EH (cell line): ENCODE measurements at places on chromosomes 3 and 15.
A peak's percentile ranks its signal among the peaks of the same experiment; 100 is the strongest.

- DNase-seq = peak; percentile 74
Measured at GRCh38 chr15:66994927-66995656, 70.3 kb upstream of the SMAD3 start.

- peak; percentile 16 for DNase-seq
Measured at GRCh38 chr3:61530355-61530754, 31.0 kb upstream of the PTPRG start.

GRCh38 chr3:97991293-97991682 lies 19.1 kb upstream of the RIOX2 start:
- DNase-seq = no peak

GRCh38 chr3:127988770-127989557 lies 63.3 kb upstream of the SEC61A1 start:
- peak; percentile 47 for DNase-seq

DNA sequence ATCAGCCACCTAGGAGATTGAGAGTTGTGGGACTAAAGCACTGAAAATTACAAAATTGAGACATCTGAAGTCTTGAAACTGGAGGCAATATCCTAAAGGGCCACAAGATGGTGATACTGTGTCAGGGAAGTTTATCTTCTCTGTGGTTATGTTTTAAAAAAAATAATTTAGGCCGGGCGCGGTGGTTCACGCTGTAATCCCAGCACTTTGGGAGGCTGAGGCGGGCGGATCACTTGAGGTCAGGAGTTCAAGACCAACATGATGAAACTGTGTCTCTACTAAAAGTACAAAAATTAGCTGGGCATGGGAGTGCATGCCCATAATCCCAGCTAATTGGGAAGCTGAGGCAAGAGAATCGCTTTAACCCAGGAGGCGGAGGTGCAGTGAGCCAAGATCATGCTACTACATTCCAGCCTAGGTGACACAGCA lies 17.9 kb upstream of the NIT2 start:
- DNase-seq = peak; percentile 68

- DNase-seq = peak; percentile 87
Measured at GRCh38 chr3:170233530-170233929, 11.3 kb downstream of the PRKCI start.

- DNase-seq = no peak
Measured at GRCh38 chr3:32423956-32424557, 32.4 kb downstream of the CMTM7 start.

GRCh38 chr15:56672721-56673120 lies 60.6 kb downstream of the ZNF280D start:
- peak; percentile 72 for DNase-seq

DNA sequence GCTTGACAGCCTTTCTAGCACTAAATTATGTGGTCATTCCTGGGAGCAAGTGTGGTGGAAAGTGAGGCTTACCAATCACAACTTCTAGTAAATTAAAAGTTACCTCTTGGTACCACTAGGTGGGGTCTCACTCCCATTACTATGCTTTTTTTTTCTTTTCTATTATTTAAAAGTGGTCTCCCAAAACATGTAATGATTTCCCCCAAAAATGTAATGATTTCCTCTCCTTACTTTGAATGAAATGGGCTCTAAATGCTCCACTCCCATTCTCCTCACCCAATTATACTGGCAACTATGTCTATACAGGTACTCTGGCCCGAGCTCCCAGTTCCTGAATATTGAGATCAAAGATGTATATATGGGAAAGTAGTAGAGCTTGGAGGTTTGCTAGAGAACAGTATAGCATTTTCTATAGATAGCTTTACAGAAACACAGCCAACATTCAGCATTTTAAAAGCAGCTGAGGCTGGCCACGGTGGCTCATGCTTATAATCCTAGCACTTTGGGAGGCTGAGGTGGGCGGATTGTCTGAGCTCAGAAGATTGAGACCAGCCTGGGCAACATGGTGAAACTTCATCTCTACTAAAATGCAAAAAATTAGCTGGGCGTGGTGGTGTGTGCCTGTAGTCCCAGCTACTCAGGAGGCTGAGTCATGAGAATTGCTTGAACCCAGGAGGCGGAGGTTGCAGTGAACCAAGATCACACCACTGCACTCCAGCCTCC lies 70.9 kb downstream of the DCUN1D1 start:
- peak; percentile 41 for DNase-seq

- peak; percentile 63 for DNase-seq
Measured at GRCh38 chr3:31008994-31009393, 114.5 kb upstream of the GADL1 start.

- DNase-seq = peak; percentile 48
Measured at GRCh38 chr3:142977399-142977728, 13.9 kb upstream of the PAQR9 start.

DNA sequence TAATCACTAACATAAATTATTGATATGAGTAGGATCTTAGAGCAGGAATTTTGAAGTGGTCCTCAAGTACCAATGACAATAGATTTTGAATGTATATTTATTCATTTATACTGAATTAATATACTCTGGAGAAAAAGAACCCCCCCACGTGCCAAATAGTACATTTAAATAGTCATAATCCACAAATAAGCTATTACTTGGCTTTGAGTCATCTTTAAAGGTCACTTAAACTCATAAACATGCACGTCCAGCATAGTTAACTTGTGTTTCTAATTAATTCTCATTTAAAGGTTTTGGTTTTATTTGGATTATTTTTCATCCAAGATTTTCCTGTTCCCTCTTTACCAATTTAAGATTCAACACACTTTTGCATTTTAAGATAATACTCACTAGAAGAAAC lies 35.1 kb downstream of the FGF7 start:
- peak; percentile 68 for DNase-seq

GRCh38 chr15:61479613-61480012 lies 250.5 kb upstream of the RORA start:
- DNase-seq = peak; percentile 9

DNA sequence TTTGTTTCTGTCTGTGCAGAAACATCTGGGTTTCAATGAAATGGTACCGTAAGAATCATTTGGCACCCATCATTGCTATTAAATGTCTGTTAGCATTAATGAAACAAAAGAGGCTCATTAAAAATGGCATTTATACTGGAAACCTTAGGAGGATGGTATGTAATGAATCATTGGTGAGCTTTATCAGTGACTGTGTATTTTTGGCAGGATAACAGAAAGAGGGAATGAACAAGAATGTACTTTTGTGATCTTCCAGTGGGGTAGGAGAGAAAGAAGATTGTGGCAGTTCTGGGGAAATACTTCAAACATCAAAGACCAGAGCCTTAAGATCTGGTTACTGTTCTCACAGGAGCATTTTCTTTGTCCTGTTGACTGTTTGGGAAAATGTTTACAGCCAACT lies 4.7 kb upstream of the DCBLD2 start:
- peak; percentile 95 for DNase-seq

GRCh38 chr3:10816019-10816862 lies at the start of gene SLC6A11:
Gene SLC6A11, plus strand, starts transcription at chr3:10816228. Its CDS starts 38 bp downstream, at chr3:10816266.
- no peak for DNase-seq

DNA sequence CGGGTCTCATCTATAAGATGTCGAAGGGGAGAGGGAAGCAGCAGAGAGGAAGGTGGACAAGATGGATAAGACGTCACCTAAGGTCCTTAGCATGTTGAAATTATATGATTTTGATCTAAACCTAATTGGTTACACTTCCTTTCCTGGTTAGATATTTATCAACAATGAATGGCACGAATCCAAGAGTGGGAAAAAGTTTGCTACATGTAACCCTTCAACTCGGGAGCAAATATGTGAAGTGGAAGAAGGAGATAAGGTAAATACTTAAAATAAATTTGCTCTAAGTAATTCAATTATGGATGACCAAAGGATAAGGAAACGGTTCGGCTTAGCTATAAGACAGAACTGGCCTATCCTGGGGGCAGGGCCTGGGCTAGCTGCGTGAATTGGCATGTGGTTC lies 5.5 kb downstream of the ALDH1A3 start:
- no peak for DNase-seq

- DNase-seq = no peak
Measured at GRCh38 chr3:145490088-145491048, 670.6 kb downstream of the PLOD2 start.

DNA sequence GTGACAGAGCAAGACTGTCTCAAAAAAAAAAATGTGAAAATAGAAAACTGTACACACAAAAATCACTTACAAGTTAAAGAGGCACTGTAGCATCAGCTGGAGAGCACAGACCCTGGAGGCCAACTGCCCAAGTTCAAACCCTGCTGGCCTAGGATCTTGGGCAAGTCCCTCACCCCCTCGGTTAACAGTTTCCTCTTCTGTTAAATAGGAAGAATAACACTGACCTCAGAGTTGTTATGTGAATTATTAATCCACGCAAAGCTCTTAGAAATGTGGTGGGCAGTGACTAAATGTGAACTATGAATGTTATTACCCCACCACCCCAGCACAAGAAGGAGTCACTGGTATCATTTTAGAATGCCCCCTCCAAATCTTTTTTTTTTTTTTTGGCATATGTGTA lies 11.2 kb downstream of the CIB1 start:
- DNase-seq = no peak

DNA sequence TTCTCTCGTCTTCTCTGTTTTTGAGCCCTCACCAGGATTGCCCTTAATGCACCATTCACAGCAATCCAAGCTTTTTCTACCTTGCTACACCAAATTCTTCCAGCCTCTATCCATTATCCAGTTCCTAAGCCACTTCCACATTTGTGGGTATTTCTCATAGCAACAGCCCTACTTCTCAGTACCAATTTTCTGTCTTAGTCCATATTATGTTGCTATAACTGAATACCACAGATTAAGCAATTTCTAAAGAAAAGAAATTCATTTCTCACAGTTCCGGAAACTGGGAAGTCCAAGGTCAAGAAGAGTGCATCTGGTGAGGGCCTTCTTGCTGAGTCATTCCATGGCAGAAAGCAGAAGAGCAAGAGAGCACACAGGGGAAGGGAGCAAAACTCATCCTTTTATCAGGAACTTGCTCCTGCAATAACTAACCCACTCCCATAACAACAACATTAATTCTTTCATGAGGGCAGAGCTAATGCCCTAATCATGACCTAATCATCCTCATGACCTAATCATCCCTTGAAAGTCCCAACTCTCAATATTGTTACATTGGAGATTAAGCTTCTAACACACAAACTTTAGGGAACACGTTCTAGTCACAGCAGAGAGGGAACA lies 9.7 kb upstream of the EIF1B start:
- DNase-seq = peak; percentile 93

DNA sequence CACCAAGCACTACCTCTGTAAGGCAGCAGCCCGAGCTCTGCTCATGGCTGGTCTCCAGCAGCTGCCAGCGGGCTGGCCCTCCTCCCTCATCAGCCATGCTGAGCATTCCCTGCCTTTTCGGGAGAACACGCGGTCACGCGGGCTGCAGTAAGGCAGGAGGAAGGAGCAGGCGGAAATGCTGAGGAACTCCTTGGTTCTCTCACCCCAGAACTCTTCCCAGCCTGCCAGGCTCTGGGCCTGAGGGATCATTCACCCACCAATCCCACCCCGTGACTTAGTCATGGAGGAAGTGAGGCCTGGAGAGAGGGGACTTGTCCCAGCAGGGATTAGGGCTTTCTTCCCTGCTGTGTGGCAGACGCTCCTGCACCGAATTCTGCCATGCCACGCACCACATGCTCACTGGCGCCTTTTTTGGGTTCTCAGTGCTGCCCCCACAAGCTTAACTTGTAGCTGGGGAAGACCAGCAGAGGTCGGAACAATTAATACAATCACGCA lies 42.9 kb upstream of the RPL32 start:
- peak; percentile 55 for DNase-seq

DNA sequence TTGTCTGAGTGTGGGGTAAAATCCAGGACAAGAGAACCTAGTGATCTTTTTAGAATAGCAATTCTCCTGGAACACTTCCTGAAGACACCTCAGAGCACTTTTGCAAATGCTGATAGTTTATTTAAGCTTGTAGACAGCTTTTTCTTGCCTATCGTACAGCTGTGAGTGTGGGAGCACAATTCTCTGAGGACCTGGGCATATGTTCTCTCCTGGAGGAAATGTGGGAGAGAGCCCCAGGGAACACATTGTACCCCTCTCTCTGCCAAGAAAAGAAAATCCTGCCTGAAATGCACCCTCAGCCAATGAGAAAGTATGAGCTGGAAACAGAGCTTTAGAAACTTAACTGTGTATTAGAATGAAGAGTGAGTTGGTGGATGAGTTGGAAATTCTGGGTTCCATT lies 308.3 kb upstream of the SEMA6D start:
- no peak for DNase-seq

- no peak for DNase-seq
Measured at GRCh38 chr3:10317311-10317960, 3.5 kb downstream of the SEC13 start.

DNA sequence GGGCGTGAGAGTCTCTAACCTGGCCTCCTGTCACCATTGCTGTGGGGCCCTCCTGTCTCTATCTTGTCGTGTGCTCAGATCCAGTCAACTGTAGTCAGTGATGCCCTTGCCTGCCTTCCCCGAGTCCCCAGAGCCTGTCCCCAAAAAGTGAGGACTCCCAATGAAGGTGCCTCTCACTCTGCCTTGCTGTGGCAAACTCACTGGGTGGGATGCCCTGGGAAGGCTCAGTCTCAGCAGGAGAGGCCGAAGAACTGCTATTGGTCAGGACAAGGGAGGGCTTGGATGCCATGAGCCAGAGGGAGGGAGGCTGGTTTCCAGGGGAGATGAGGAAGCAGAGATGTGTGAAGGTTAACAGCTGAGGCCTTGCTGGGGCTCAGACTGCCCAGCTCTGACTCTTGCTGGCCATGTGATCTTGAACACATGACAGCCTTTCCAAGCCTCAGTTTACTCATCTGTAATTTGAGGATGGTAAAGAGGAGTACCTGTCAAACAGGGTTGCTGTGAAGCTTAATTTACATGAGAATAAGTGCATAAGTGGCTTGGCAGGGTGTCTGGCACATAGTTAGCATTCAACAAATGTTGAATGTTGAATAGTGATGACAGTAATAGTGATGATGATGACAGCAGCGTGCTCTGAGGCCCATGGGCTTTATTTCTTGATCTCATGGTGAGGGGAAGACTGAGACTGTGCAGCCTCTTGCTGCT lies 8.2 kb downstream of the KY start:
- DNase-seq = no peak

DNA sequence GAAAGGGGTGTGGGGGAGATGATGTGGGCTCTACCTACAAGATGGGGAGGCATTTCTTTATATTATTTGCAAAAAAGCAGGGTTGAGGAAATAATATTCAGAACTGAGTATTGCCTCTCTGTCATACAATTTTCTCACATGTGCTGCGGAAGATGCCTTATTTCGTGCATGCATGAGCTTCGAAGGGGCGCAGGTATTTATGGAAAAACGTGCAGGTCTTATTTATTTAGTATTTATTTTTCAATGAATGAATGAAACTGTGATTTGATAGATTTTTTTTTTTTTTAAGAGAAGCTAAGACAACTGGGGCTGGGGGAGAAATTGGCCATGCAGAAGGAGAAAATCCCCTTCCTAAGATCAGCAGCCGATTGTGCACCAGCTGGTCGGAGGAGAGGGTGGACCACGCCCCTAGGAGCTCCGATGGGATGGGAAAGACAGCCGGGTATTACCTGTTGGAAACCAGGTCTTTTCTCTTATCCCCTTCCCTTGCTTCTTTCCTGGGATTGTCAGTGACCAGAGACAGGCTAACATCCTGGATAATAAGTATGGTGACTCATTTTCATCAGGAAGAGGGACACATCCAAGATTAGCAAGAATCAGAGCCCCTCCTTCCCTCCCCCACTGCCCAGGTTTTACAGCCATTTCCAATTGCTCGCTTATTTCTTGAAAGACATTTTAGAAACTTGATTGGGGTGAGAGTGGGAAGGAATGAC lies 875 bp downstream of the GAP43 start:
- no peak for DNase-seq

- peak; percentile 45 for DNase-seq
Measured at GRCh38 chr3:102000620-102001209, 151.4 kb downstream of the NFKBIZ start.

- DNase-seq = no peak
Measured at GRCh38 chr3:108320746-108321350, 24.5 kb downstream of the HHLA2 start.
